EL (cell line): ENCODE measurements at places on chromosomes 3 and 15.

- DNase-seq: no peak
Observed at GRCh38 chr15:70314688-70315087, 217.0 kb upstream of the TLE3 start.

DNA sequence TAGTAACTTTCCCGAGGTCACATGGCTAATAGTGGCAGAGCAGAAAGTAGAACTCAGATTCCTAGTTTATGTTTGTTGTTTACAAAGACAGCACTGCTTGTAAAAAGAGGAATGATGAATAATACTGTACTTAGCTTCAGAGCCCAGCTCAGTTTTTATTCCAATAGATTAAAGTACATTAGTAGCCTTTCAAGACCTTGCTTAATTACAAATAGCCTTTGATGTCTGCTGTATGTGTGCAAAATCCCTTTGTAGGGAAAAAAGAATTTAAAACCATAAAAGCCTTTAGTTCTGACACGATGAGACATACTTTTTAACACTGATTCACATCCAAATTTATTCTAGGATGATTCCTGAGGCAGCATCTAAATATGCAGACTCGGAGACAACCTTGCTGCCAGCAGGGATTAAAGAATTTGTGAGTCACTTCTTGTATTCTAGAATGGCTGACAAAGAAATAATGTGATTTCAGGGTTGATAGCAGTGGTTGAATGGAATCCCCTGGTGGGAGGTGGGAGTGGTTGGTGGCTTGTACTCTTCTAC is 324.2 kb upstream of the TGFBR2 start:
- peak; percentile 93 for DNase-seq

- peak; percentile 39 for DNase-seq
Observed at GRCh38 chr15:75042730-75043508, 19.5 kb downstream of the PPCDC start.

DNA sequence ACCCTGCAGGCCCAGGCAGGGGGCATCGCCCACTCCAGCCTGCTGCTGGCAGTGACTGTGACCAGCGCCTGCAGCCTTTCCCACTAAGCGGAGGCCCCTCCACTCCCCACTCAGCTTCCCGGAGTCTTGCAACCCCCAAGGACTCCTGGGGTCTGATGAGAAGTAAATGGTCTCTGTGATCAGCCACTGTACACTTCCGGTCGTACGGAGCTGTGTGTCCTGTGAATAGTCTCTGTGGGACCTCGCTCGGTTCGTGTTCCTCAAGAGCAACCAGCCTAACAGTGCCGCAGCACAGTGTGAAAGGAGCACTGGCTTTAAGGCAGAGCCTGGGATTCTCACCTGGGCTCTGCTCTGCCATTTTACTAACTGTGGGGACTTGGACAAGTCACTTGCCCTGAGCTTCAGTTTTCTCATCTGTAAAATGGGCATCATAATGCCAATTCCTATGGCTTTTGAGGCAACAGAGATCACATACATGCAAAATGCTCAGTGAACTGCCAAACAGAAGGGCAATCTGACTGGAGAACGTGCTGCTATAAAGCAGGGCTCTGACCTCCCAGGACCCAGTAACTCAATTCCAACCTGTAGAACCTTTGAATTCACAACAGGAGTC is 26.7 kb downstream of the TMEM43 start:
- no peak for DNase-seq

GRCh38 chr3:61807865-61808276 is 246.5 kb downstream of the PTPRG start:
- no peak for DNase-seq

- DNase-seq: peak; percentile 13
Observed at GRCh38 chr3:192275741-192276355, 451.5 kb downstream of the FGF12 start.

DNA sequence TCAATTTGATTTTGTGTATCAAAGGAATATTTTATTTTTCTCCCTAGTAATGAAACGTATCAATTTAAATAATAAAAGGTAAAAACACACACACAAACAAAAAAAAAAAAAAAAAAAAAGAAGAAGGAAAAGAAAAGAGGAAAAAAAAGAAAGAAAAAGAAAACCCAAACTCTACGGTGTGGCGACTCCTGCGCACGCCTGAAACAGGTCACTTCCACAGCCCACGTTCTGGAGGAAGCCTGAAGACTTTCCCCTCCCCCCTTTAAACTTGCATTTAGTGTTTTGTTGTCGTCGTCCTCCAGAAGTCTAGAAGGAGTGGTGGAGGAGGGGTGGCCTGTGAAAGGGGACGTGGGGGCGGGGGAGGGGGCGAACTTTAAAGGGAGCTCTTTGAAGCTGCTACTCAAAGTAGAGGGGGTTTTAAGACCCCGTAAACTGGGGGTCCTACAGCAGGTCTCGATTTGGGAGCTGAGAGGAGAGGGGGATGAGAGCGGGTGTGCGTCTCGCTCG is 2.3 kb upstream of the TLE3 start:
- DNase-seq: no peak

DNA sequence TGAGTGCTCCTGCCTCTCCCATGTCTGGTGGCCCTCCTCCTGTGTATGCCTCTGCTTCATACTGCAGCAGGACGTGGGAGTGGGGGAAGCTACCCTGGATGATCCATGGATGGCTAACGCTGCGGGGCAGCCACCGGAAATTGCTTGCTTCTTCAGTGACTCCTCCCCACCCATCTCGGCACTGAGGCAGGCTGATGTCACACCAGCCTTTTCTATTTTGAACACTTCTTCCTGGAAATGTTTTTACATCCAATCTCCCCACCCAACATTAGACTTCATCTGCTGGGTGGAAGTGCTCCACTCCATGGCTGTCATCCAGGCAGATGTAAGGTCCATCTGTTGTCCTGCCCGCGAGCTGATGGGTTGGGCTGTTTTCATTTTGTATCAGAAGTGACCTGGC is 58.9 kb upstream of the MUC13 start:
- DNase-seq: no peak

DNA sequence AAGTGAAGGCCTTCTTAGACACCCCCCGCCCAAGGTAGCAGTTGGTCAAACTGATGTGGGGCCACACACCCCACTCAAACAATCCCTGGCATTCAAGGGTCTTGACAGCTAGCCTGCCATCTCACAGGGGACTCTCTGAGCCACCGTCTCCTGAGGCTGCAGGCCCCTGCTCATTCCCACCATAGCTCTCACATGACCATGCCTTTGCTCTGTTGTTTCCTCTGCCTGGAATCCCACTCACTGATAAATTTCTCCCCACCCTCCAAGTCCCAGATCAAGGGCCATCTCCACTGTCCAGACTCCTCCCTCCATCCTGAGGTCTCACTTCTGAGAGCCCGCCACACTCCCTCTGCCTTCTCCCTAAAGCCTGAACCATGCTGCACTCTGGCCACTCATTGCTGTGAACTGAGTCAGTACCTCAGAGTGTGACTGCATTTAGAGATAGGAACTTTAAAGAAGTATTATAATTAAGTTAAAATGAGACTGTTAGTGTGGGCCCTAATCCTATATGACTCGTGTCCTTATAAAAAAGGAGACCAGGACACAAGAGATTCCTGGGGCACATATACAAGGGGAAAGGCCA is 10.0 kb downstream of the WNT7A start:
- DNase-seq: no peak

GRCh38 chr15:77504871-77505270 is 84.2 kb downstream of the HMG20A start:
- no peak for DNase-seq

GRCh38 chr3:153545471-153545870 is 383.4 kb downstream of the RAP2B start:
- DNase-seq: no peak
